Upper lobe of left lung (tissue), 6 donors: ENCODE measurements at places on chromosomes 6 and 20. TPM values are rescaled to one million over a fixed set of nuclear protein-coding genes. Genes with fewer than 3 reads are reported as not detected.

DNA sequence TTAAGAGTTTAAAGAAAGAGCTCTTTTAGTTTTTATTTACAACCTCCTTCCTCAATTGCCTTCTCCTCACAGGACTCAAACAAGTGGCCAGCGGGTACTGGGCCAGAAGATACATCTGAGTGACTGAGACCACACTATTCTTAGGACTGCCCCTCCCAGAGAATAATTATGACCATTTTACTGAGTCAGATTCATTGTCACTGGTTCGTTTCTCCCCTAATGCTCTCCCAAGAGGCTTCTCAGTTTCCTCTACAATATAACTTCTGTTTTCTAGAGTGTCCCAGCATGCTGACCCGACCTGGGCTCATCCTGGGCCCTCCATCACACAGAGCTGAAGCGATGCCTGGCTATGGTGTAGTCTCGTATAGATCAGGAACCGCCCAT is 279.9 kb downstream of the CD83 start:
- no peak for DNase-seq

The KCNB1 gene
- total RNA-seq = 0.40 TPM

The TCFL5 gene
- total RNA-seq = 8.0 TPM

DNA sequence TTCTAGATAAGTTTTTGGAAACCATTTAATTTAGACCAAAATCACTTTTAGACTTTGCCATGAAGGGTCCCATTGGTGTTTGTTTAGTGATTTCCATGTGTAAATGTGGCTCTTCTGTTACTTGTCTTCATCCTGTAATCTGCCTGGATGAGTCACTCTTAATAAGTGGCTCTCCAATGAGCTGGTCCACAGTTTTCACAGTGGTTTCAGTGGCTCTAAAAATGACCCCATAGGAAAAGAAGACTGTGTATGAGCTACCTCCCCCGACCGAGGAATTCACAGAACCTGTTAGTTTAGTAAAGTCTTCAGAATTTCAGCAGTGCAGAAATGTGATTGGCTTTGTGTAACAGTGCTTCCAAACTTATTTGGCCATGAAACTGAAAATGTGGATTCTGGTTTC is 492.0 kb upstream of the MARCKS start:
- DNase-seq = no peak

- DNase-seq = no peak
These were observed 86.7 kb upstream of the BACH2 start for GRCh38 chr6:90383196-90383822.

- no peak for DNase-seq
These were observed 209.9 kb downstream of the LY86 start for GRCh38 chr6:6798448-6798860.
